NCI-H1417 treated with DMSO at 0.1 percent for 48 hours (cell line): ENCODE measurements at places on chromosomes 7 and 10.

GRCh38 chr7:143334244-143334643, 18.3 kb downstream of the CLCN1 start:
- no peak for DNase-seq

- no peak for DNase-seq
Measured at GRCh38 chr10:35364808-35365207, 28.5 kb downstream of the CCNY start.

- DNase-seq, result no peak
Measured at GRCh38 chr10:35569111-35569707, 35.9 kb upstream of the GJD4 start.

DNA sequence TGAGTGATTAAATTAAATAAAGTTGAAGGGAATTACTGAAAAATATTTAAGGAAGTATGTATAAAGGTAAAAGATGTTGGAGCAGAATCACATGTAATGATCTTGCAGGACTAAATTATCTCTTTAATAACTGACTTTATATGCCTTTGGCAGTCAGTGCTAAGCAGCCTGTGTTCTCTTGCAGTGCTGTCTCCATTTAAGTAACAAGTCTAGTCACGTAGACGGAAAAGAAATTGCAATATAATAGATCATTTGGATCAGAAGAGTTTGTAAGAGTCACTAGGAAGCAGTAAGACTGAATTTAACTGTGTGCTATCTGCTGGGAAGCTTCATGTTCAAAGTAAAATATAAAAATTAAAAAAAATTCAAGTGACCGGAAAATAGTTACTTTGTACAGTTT, 21.4 kb downstream of the BZW2 start:
- no peak for DNase-seq

DNA sequence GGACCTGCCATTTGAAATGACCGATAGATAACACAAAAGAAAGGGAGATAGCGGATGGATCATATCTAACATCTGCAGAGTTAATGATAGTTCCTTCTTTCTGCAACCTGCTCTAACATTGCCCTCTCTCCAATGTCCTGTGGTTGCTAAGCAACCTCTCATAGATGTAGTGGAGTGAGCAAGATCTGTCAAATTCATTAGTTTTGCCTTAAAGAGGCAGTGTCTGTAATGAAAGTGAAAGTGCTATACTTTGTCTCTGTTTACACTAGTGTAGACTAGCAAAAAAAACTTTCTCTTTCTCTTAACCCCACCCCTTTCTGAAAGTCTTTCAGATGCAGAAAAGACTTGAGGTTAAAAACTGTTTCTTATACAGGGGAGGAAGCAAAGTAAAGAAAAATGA, 1196.9 kb downstream of the SORCS3 start:
- DNase-seq, result no peak

DNA sequence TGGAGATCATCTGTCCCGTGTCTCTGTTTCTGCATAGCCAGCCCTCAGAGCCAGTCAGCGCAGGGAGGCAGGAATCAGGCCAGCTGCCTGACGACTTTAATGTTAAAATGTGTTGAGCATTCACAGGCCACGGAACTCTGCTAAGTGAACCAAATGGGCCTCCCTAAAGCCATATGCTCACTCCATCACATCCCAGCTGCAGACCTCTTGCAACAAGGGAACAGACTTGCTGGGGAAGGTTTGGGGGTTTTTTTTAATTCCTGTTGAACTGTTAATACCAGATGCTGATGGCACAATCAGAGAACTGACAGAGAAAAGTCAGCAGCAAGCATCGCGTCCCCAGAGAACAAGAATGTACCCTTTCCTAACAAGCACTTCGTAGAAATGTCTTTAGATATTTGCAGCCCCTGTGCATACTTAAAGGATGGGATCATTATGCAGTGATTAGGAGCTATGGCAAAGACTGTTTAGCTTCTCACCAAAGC, 900.4 kb upstream of the AUTS2 start:
- no peak for DNase-seq
